ENCODE measurements at places on chromosomes 5 and 9. TPM values are rescaled to one million over a fixed set of nuclear protein-coding genes. Genes with fewer than 3 reads are reported as not detected.

DNA sequence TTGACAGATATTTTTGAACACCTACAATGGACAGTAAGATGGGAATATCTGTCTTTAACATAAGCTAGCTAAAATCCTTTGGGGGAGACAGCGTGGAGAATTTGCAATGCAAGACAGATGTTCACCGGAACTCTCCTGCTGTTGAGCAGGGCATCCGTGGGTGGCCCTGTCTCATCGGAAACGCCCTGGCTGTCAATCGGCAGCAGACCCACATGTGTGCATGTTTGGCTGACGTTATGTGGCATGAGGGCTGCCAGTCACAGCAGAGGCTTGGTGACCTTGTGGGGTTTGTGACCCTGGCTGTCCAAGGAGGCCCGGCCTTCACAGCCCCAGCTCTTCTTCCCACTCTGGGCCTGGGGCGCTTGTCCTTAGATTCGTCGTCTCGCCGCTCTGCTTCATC lies 129.7 kb upstream of the OTULINL start:
- DNase-seq = no peak

- DNase-seq = no peak
These were observed 6.0 kb upstream of the SIL1 start for GRCh38 chr5:139204196-139204595.

DNA sequence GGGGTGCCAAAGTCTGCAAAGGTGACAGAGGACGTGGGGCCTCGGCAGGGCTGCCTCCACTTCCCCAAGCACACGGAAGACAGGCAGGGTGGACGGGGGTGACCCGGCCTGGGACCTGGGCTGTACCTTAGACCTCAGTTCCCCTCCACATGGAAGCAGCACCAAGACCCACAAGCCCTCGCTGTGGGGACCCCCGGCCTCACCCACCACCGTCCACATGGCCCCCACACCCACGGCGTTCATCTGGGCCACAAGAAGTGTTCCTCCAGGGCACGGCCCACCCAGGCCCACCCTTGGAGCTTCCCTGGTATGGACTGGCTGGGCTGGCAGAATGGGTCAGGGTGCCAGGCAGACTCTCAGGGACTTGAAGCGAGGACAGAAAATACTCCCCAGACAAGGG lies 45.8 kb upstream of the NKD2 start:
- DNase-seq = no peak

DNA sequence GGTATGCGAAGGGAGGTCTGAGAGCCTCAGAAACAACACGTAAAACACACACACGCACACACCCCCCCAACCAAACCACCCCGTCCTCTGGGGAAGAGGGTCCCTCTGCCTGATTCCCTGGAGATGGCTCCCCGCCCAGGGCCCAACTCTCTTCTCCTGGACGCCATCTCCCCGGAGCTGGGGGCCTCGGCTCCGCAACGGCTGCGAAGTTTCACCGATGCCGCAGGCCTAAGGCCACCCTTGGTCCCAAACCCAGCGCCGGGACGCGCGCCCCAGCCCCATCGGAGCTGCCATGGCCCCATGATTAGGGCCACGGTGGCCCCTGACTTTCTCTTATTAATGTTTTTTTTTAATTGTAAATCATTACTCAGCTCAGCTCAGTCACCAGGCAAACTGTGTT lies 181.4 kb upstream of the TBCA start:
- DNase-seq = no peak

GRCh38 chr5:101997235-101997634 lies 298.8 kb downstream of the SLCO4C1 start:
- DNase-seq = no peak

The GKAP1 gene
- 5.8 TPM for total RNA-seq

GRCh38 chr9:125839317-125839716 lies 92.1 kb downstream of the PBX3 start:
- DNase-seq = no peak

DNA sequence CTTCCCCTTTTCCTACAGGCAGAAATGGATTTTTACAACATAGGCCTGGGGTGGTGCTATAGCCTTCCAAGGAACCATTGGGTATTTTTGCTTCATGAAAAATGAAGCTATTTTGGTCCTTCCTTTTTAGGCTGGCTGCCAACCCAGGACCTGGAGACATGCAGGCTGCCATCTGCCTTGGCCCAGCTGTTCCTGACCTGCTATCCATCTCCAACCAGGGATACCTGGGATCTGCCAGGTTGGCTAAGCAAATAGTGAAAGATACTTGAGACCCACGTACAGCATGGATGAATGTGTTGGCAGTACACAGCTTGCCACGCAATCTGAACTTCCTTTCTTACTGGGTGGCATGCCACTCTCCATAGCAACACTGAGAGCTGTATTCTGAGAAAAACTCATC lies 31.1 kb downstream of the MRPS27 start:
- DNase-seq = no peak

DNA sequence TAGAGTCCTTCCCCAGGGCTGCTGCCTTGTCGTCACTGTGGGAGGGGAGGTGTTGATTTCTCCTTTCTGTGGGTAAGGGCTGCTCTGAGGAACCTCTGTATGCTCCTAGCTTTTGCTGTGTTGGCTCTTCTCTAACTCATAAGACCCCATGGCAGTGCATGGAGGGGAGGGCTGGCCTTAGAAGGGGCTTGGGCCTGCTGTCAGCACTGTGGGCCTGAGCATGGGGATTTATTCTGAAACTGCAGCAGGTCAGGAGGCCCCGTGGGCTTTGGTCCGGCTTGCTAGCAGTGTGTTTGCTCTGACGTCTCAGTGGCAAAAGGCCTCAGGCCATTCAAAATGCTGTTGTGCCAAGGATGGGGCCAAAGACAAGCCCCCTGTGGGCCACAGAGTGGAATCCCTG lies 6.8 kb downstream of the FGF18 start:
- DNase-seq = no peak

The C9orf50 gene
- not detected for total RNA-seq

The NXNL2 gene
- total RNA-seq = 0.49 TPM

The TRPM3 gene
- 0.22 TPM for total RNA-seq

- DNase-seq = no peak
These were observed 322.4 kb downstream of the TMEM167A start for GRCh38 chr5:82754759-82755158.

DNA sequence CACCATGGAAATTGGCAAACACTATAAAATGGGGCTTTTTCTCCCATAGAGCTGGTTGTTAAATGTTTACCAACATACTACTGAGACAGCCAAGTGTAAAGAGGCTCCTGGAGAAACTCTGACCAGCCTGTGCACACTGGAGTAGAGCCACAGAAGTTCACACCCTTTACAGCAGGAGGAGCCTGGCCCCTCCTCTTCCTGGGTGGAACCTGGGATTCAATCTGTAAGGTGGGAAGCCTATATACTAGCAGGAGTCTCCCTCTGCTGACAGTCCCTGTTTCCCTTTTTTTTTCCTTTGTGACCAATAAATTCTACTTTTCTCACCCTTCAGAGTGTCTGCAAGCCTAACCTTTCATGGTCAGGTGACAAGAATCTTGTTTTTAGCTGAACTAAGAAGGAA lies 10.4 kb upstream of the SLC30A5 start:
- DNase-seq = peak; percentile 63

DNA sequence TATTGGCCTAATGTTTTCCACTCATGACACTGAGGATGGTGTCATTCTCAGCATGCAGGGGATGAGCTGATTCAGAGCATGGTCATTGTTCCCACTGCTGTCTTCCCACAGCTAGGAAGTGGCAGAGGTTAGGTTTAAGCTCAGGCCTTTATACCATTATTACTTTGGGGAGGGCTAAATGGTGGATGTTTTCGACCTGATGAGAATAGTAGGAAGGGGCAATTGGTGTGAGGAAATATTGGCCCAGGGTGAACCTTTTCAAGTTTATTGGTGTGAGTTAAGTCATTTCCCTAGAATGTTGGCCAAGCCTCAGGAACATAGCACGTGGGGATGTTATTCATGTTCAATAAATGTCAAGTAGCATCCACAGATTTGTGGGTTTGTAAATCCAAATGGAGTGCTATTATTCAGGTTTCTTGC lies 59.6 kb downstream of the ARHGAP26 start:
- DNase-seq = peak; percentile 34

The OR1J2 gene
- total RNA-seq = not detected

The NSG2 gene
- total RNA-seq = not detected

The TRIM36 gene
- 4.9 TPM for total RNA-seq

- DNase-seq = peak; percentile 92
These were observed 16.0 kb downstream of the ZNF462 start for GRCh38 chr9:106878934-106879333.

The PLAC8L1 gene
- 3.0 TPM for total RNA-seq

The BAAT gene
- total RNA-seq = 0.14 TPM

The FAT2 gene
- total RNA-seq = 9.9 TPM

- DNase-seq = no peak
These were observed 2031.2 kb downstream of the EFNA5 start for GRCh38 chr5:105639511-105639910.

GRCh38 chr5:5398071-5398470 lies 24.4 kb upstream of the ICE1 start:
- DNase-seq = peak; percentile 23

- no peak for DNase-seq
These were observed 18.3 kb upstream of the IL13 start for GRCh38 chr5:132639706-132640130.

GRCh38 chr9:15333376-15333881 lies 26.4 kb upstream of the TTC39B start:
- no peak for DNase-seq

Measured in MCF 10A (cell line).